ENCODE measurements at places on chromosomes 13 and 19.

DNA sequence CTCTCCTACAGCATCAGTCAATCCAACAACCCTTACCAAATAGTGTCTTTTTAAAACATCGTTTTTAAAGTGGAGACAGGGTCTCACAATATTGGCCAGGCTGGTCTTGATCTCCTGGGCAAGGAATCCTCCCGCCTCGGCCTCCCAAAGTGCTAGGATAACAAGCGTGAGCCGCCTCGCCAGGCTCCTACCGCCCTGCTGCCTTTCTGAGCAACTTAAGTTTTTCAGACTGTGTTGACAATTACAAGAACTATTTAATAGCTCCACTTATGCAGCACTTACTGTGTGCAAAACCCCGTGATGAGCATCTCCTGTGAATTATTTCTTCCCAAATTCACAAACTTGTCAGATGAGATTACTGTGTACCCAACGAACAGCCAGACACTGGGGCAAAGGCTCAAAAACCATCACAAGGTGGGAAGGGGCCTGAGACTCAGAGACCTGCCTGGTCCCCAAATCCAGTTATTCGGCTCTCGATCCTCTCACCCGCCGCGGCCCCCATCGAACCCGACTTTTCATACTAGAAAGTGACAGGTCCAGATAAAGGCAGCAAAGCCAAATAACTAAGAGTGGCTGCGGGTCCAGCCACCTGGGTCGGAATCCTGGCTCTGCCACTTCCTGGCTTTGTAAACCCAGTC is 581 bp downstream of the RPL18 start:
- DNase-seq: no peak

DNA sequence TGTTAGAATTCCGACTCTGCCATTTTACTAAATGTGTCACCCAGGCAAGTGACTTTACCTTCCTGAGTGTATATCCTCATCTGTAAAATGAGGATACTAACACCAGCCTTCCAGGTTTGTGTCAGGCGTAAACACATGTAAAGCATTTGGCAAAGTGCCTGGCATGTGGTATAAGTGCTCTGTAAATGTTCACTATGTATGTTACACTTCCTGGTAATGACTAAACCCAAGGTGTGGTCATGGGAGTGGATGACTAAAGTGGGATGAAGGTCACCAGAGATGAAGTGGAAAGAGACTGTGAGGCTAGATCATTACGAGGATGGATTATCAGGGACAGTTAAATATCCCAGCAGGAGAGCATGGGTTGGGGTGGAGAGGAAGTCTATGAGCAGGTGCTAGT is 25.6 kb downstream of the DEDD2 start:
- DNase-seq: no peak

- DNase-seq: no peak
These were observed 12.3 kb downstream of the SLC7A1 start for GRCh38 chr13:29583073-29583785.

DNA sequence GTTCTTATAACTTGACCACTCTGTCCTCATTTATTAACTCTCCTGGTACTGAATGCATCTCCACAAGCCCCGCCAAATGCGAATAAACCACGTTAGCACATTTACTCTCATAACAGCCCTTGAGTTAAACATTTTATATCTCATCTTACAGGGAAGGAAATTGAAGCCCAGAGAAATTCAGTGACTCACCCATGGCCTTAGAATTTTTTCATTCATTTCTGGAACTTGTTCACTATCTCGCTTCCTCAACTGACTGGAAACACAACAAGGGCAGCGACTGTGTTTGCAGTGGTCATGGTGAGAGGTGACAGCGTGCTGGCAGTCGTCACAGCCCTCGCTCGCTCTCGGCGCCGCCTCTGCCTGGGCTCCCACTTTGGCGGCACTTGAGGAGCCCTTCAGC is 39.5 kb downstream of the SERP2 start:
- no peak for DNase-seq

DNA sequence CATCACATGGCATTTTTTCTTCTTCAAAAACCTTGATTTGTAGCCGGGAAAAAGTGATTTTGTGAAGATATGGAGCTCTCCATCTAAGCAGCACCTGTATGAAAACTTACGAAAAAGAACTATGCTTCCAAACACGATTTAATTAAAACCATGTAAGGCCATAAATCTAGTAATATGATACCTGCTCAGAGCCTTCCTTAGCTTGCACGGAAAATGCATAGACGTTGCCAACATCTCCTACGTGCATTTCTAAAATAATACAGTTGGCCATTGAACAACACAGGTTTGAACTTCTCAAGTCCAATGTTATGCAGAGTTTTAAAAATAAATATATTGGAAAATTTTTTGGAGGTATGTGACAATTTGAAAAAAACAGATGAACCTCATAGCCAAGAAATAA is 59.1 kb upstream of the RNF113B start:
- no peak for DNase-seq

- no peak for DNase-seq
These were observed 37.7 kb downstream of the CNMD start for GRCh38 chr13:52701728-52702465.

- no peak for DNase-seq
These were observed 7.9 kb downstream of the PTBP1 start for GRCh38 chr19:805166-805551.

DNA sequence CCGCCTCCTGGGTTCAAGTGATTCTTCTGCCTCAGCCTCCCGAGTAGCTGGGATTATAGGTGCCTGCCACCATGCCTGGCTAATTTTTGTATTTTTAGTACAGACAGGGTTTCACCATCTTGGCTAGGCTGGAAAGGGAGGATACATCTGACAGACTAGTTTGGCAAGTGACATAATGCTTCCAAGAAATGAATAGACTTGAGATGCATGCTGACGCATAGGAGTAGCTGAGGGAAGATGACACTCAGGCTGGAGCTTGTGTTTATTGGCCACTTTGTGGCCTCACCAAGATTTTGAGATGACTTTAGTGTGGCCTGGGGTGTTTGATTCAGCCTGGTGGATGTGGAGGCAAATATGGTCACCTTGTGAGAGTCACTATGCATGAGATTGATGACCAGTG is 4.0 kb downstream of the ZNF586 start:
- DNase-seq: no peak

All from stimulated activated CD8-positive, alpha-beta memory T cell treated with anti-CD3 and anti-CD28 coated beads, Interleukin-2, amount 100 ng/mL, for 1 hour (primary cell).